ENCODE measurements at places on chromosomes 5 and 9. TPM values are rescaled to one million over a fixed set of nuclear protein-coding genes. Genes with fewer than 3 reads are reported as not detected.

- no peak for DNase-seq
These were observed 49.0 kb upstream of the UBAC1 start for GRCh38 chr9:136010176-136010575.

- DNase-seq, result no peak
These were observed 70.0 kb downstream of the KLHL3 start for GRCh38 chr5:137665678-137666460.

- DNase-seq, result no peak
These were observed 244.4 kb downstream of the ADAMTSL1 start for GRCh38 chr9:18718393-18718792.

- no peak for DNase-seq
These were observed 51.9 kb upstream of the RAI14 start for GRCh38 chr5:34604119-34604675.

GRCh38 chr5:147403651-147404640 lies 105.9 kb downstream of the DPYSL3 start:
- DNase-seq, result peak; percentile 98

- no peak for DNase-seq
These were observed 148.2 kb downstream of the SMARCA2 start for GRCh38 chr9:2163231-2163885.

DNA sequence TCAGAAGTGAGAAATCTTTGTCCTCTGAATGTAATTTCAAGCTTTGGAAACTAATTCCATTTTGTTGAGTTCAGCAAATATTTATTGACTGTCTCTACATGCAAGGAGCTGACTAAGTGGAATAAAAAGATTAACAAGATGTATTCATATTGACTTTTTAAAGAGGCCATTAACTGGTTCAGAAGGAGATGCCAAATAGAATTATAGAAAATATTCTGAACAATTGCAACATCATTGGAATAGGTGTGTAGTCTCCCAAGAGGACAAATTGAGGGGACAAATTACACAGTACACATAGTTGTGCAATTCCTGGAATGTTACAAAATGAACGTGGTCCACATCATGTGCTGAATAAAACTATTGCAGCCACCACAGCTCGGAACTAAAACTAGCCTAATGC lies 224.2 kb downstream of the NPR3 start:
- DNase-seq, result no peak

DNA sequence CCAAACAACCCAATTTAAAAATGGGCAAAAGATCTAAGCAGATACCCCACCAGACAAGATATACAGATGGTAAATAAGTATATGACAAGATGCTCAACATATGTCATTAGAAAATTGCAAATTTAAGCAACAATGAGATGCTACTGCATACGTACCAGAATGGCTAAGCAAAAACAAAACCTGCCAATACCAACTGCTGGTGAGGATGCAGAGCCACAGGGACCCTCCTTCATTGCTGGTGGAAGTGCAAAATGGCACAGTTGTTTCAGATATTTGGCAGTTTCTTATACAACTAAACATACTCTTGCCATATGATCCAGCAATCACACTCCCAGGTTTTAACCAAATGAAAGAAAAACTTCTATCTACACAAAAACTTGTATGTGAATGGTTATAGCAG lies 178.9 kb downstream of the BARX1 start:
- no peak for DNase-seq

DNA sequence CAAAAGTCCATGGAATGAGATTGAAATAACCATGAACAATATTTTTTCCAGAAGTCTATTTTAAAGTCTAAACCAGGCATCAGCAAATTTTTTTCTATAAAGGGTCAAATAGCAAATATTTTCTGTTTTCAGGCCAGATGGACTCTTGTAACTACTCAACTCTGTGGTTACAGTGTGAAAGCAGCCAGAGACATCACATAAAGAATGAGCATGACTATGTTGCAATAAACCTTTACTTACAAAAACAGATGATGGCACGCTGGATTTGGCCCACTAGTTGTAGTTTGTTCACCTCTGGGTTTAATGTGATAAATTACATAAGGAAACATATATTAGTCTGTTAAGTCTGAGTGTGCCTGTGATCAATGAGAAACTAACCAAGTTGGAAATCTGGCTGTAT lies 319.2 kb downstream of the TRPM3 start:
- DNase-seq, result peak; percentile 54

- DNase-seq, result no peak
These were observed 54.4 kb downstream of the FSD1L start for GRCh38 chr9:105502276-105502675.

DNA sequence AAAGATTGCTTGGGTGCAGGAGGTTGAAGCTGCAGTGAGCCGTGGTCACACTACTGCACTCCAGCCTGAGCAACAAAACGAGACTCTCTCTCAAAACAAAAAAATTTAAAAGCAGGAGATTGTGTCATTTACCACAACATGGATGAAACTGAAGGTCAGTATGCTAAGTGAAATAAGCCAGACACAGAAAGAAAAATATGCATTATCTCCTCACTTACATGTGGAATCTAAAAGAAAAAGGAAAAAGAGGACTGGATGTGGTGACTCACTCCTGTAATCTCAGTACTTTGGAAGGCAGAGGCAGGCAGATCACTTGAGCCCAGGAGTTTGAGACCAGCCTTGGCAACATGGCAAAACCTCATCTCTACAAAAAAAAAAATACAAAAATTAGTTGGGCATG lies 146.8 kb upstream of the DAPK1 start:
- DNase-seq, result peak; percentile 75

DNA sequence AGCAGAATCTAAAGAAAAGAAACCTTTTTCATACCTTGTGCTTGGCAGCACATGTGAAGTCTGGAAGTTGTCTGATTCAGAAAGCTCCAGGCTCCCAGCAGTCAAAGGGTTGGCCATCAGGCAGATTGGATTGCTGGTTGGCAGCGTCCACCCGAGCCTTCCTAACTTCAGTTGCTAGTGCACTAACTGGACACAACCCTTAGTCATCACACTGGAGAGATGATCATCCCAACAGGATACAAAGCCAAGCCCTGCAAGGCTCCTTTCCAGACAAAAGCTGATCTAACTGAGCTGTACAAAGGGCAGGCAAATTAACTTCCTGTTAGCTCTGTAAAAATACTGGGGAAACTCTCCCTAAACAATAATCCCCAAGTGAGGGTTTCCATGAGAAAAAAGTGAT lies 185.6 kb downstream of the SNX18 start:
- peak; percentile 36 for DNase-seq

GRCh38 chr9:113958556-113958955 lies 82.4 kb downstream of the ZNF618 start:
- no peak for DNase-seq

The CDH10 gene
- 0.97 TPM for total RNA-seq

The ENTPD2 gene
- not detected for total RNA-seq

The CCDC192 gene
- not detected for total RNA-seq

The ZDHHC11B gene
- not detected for total RNA-seq

The TNFSF15 gene
- total RNA-seq, result 5.6 TPM

The SPAG8 gene
- total RNA-seq, result 0.86 TPM
